NCI-H1105 treated with DMSO at 0.1 percent for 48 hours (cell line): ENCODE measurements at places on chromosomes 6 and 20.

GRCh38 chr6:69164564-69165229 lies 529.6 kb downstream of the ADGRB3 start:
- peak; percentile 88 for DNase-seq

- DNase-seq, result no peak
Measured at GRCh38 chr20:50374541-50375078, 135.6 kb upstream of the PTPN1 start.

DNA sequence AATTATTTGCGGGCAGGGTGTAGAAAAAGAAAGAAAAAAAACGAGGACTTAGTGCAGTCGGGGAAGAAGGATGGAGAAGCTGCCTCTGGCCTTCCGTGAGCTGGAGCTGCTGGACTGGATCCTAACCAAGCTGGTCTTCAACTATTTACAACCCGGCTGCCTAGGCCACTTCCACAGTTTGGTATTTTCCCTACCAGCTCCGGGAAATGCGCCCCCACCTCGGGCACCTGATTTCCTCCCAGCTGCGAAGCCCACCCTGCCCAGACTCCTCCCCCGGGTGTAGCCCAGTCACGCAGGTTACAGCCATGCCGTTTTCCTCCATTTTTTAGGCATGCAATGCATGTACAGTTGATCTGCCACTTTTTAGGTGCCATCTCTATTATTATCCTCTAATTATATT lies 21.2 kb downstream of the THEMIS start:
- peak; percentile 84 for DNase-seq

DNA sequence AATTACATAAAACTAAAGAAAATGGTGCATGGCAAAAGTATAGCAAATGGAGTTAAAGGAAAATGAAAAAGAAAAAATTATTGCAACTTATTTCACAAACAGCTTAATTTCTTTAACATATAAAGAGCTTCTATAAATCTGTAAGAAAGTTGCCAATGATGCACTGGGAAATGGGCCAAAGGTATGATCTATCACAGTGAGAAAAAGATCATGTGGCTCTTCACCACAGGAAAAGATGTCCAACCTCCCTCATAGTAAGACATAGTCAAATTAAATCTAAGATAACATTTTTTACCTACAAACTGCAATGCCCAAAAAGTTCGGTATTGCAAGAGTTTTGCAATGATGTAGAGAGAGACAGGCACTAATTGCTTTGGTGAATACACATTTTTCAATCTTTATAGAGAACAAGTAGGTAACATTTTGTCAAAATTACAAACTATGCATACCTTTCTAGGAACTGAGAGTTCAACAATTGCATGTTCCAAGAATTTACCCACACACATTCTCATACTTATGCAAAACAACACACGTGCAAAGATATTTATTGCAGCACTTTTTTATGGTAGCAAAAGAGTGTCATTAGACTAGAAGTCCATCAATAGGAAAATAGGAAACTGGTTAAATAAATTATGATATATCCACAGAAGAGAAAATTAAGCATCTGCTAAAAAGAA lies 372.6 kb downstream of the QKI start:
- DNase-seq, result no peak

DNA sequence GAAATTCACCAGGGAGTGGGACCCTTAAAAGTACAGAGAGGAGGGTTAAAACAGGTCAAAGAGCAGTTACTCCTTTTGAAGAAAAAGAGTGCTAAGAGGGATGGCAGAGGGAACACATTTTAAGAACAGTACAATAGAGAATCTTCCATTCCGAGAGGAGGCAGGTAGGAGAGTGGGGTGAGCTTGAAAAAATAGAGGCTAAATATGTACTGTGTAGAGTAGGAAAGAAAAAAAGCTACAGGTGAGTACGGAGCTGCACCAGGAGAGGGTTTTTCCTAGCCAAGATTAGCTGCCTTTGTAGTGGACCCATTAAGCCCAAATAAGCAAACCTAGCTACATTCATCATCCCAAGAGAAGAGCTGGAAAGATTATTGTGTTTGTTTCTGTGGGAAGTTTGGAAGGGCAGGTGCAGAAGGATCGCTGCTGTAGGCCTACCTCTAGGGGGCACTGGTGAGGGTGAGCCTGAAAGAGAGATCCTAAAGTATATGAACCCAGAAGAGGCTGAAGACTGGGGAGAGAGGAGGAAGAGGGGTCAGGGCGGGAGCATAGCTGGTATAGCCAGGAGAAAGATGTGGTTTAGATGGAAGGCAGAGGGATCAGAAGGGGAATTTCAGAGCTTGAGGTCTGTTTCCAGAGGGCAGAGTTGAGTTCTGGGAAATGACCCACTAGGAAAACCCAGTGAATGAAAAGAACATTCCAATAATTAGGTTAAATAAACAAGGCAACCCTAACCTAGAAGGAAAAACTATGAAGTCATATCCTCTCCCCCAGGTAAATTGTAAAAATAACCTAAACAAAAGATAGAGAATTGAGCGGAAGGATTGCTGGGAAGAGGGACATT lies 50.2 kb upstream of the HINT3 start:
- DNase-seq, result no peak

DNA sequence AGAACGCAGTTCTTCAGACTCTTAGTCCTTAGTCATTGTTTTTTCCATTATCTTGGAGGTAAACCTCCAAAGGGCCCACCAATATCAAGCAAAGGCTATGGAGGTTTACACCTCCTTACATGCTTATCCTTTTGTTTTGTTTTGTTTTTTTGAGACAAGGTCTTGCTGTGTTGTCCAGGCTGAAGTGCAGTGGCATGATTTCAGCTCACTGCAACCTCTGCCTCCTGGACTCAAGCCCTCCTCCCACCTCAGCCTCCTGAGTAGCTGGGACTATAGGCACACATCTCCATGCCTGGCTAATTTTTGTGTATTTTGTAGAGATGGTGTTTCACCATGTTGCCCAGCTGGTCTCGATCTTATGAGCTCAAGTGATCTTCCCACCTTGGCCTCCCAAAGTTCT lies 26.3 kb downstream of the ADGRG6 start:
- DNase-seq, result no peak

DNA sequence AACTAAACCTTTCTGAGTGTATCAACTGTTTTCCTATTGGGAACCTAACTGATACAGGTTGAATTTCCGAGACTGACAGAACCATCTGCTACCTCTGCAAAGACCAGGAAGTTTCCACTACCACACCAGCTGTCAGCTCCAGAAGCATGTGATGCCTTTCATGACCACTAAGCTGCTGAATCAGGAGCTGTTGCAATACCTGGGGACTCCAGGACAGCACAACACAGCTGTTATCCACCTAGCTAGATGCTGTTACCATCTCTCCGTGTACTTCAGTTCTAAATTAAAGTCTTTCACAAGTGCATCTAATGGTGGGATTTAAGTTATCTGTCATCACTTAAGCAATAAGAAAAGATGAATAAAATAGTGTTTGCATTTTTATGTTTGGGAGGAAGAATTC lies 158.2 kb upstream of the IMPG1 start:
- no peak for DNase-seq

DNA sequence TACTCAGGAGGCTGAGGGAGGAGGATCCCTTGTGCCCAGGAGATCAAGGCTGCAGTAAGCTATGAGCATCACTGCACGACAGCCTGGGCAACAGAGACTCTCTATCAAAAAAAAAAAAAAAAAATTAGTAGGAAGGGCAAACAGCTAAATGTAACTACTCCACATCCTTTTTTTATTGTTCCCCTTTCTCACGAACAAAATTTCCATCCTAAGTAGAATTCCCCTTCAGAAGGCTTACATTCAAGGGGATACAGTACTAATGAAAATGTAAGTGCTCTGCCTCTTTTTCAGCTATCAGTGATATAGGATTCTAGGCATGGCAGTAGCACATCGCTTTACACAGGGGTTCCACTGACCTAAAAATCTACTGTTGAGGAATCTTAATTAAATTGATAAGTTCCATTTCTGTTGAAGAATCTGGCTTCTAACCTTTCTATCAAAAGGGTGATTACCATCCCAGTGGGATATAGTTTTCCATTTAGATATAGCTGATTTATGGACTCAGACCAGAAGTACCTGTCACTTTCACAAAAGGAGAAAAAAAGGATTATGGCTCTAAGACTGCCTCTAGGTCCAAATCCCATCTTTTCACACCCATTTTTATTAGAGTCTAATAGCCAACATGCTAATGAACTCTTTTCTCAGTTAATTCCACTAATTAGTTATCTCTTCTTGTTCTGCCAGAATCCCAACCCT lies 2.6 kb downstream of the B4GALT5 start:
- DNase-seq, result no peak

DNA sequence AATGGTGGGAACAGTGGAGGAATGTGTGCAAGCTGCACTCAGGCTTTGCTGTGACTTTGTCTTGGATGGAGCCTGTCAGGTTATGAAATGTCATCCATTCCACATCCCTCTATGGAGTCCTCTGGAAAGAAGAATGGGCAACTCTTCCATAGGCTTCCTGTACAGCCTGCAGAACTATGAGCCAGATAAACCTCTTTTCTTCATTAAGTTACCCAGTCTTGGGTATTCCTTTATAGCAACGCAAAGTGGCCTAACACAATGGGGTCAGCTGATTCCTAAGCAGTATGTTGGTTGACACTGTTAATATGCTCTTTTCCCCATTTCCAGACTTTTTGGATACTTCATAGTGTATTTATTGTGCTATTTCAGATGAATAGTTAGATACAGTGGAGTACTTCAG lies 75.8 kb upstream of the IYD start:
- no peak for DNase-seq

DNA sequence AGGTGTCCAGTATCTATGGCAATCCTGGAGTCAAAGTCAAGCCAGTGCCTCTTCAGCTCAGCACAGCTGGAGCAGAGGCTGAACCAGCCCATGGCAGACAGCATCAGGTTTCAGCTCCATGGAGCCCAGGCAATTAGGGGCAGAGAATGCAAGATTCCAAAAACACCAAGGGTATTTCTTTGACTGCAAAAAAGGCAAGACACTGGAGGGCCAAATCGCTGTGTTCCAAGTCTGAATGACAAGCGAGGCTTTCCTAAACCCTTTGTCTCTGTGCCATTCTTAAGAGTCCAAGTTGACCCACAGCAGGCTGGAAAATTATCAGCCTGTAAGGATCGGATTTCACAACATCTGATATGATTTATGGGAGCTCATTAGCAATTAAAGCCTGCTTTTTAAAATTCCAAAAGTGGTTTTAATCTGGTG lies 49.7 kb upstream of the TGM3 start:
- peak; percentile 78 for DNase-seq

DNA sequence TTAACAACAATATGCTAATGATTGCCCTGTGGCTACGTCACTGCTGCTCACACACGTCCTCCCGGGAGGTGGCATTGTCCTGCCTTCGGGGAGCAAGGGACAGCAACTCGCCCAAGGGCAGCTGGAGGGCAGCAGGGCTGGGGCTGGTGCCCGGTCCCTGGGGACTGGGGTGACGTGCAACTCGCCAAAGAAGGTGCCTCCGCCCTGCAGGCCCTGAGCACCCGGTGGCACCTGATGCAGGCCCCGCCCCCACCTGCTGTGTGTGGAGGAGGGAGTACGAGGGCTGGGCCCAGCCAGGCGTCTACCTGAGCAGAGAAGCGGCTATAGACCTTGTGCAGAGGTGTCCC lies 64.8 kb upstream of the SLCO4A1 start:
- no peak for DNase-seq

DNA sequence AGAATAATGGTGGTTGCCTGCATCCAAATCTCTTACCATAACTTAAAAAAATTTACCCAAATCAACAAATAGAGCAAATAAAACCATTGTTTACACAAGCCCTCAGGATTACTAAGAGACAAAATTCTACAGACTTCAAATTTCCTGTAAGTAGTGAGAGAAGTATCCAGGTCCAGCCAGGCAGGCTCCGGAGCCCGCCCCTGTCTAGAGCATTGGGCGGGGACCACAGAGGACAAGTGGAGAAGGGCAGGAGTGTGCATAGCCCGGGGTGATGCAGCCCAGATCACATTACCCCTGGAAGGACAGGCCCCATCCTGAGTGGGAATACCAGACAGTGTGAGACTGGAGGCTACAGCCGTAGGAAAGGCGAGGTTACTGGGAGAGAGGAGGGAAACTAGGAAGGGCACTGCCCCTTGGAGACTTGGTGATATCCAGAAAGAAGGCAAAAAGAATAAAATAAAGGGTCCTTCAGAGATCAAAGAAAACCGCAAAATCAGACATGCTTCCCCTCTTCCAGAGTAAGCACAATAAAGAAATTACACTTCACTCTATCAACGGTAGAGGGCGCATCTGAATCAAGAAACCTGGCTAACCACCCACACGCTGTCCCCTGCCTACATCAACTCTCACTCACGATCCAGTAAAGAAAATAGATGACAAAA lies 26.6 kb downstream of the RIN2 start:
- DNase-seq, result peak; percentile 85

DNA sequence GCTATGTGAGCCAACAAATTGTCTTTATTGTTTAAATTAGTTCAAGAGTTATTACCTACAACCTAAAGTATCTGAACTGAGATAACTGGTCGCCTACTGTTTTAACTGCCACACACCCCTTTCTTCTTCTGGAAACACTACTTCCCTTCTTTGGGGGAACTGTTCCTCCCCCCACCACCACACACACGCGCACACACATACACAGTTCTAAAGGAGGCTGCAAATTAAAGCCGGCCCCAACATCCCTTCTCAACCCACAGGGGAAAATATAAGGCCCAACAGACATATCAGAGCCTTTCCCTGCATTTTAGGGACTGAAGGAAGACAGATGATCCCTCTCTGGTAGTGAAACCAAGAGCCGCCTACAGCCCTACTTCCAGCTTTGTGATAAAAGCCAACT lies 348.0 kb upstream of the JARID2 start:
- DNase-seq, result no peak

- DNase-seq, result no peak
Measured at GRCh38 chr6:165206798-165207197, 102.6 kb downstream of the C6orf118 start.

DNA sequence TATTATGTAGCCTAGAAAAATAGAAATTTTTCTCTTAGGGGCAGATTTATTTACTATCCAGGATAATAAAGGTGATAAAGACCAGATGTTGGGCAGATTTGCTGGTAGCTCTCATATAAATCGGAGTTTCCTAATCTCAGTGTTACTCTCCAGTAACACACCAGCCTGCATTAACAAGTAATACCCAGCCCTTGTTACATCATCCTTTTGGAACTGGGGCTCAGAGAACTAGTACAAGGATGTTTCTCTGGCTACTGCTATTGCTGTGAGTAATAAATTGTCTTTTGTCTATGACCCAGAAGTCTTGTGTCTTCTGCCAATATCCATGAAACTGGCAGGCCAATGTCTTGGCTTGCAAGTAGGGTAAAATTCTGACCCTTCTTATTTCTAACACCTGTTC lies 16.8 kb downstream of the TPD52L1 start:
- no peak for DNase-seq

- DNase-seq, result no peak
Measured at GRCh38 chr20:4006640-4007039, 8.7 kb downstream of the RNF24 start.
